ENCODE measurements at places on chromosomes 12 and 14.

GRCh38 chr12:132507656-132508490, 17.9 kb downstream of the FBRSL1 start:
- no peak for DNase-seq

- DNase-seq = no peak
These were observed 30.8 kb downstream of the MAX start for GRCh38 chr14:65071544-65071943.

DNA sequence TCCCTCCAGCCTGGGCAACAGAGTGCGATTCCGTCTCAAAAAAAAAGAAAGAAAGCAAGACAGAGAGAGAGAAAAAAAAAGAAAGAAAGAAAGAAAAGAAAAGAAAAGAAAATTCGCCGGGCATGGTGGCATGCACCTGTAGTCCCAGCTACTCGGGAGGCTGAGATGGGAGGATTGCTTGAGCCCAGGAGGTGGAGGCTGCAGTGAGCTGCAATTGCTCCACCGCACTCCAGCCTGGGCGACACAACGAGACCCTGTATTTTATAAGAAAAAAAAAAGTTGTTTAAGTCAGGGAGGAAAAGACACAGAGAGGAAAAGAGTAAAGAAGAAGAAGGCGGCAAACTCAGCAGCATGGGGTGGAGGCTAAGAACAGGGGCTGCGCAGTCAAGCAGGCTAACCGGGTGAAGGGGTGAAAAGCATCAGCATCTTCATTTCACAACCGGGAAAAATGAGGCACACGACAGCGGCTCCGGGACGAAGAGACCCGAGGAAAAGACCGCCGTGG, 557 bp upstream of the FICD start:
- DNase-seq = no peak

DNA sequence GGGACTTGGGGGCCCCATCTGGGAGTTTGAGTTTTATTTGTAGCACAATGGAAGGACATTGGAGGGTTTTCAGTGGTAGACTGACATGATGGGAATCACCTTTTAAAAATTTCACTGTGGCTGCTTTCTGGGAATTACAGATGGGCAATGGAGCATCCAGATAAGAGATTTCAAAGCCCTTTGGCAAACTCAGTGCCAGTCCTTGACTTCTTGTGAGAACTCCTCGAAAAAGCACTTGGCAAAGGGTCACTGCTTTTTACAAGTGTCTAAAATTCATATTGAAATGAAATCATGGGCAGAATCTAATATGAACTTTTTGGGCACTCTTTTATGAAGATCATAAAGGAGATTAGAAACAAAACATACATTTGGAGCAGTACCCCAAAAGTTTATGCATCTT, 34.3 kb upstream of the IGF1 start:
- DNase-seq = no peak

- no peak for DNase-seq
These were observed 357.4 kb downstream of the TMEM117 start for GRCh38 chr12:44193281-44193680.

DNA sequence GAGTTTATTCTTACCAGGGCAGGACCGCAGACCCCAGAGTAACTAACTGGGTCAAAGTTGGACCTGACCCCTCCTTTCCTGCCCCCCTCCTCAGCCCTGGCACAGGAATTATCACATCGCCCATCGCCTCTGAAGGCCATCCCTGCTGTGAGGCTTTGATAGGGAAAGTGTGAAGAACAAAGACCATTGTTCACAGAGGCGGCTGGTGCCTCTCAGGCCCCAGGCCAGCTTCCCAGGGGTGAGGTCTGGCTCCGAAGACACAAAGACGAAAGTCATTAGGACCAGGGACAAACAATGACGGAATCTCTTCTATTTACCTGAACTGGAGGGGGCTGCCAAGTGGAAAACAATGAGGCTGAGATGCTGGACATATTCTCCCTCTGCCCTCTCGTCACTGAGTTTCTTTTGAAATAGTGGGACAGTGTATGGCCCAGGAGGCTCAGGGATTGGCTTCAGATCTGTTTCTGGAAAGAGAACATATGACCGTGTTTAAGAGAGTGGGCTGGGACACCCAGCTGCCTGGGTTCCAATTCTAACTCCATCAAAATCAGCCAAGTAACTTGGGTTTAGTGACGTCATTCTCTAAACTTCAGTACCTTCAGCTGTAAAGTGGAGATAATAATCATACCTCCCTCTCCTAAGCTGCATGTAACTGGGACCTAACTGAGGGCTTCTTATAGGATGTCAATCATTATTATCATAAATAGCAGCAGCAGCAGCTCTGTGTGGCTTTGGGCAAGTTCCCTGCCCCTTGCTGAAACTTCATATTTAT, 769.4 kb downstream of the MED13L start:
- no peak for DNase-seq

- DNase-seq = no peak
These were observed 377 bp upstream of the BCL7A start for GRCh38 chr12:122021193-122021821.

DNA sequence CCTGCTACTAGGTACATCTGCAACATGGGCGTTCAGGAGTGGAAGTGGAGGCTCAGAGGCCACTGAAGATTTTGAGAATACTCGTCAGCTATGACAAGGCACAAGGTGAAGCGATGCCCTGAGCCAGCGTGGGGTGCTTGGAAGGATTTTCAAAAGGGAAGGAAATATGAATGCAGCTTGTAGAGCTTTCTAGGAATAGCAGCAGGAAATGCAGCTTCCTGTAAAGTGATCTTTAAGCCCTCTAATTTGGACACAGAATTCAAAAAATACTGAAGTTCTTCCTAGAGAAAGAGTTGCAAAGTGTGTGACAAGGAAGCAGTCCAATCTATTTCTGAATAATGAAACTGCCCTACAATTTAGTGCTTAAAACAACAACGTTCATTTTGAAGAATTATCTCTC, 13.2 kb upstream of the C1S start:
- DNase-seq = no peak

DNA sequence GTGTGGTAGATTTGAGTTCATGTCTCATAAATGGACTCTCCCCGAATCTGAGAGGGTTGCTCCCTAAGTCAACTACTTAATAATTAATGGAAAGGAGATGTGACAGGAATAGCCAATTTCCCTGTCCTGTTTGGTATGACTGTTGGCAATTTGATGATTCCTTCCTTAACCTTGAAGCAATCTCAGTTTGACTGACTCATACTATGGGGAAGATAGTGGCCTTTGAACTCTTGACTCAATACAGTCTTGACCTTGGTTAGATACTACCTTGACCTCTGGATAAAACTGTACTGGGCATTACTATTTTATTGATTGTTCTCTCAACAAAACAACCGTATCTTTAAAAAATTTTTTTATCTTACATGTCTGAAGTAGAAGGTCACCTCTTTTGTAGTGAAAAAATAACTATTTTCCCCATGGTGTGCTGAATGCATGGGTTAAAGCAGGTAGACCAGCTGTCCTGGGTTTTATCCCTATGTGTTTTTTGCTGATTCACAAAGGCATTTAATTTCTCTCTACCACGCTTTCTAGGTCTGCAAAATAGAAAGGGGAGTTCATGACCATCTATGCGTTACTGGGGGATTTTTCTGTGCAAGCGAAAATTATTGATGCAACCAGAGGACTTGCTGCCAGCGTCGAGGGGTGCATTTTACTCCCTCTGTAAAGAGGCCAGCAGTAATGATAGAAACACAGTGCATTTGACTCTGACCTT, 80.1 kb downstream of the ETV6 start:
- no peak for DNase-seq

- no peak for DNase-seq
These were observed 53.3 kb downstream of the MAP1LC3B2 start for GRCh38 chr12:116612436-116612835.

GRCh38 chr12:112564160-112564784, 145.5 kb downstream of the PTPN11 start:
- DNase-seq = no peak

- DNase-seq = no peak
These were observed 44.8 kb downstream of the WSCD2 start for GRCh38 chr12:108173892-108174291.

DNA sequence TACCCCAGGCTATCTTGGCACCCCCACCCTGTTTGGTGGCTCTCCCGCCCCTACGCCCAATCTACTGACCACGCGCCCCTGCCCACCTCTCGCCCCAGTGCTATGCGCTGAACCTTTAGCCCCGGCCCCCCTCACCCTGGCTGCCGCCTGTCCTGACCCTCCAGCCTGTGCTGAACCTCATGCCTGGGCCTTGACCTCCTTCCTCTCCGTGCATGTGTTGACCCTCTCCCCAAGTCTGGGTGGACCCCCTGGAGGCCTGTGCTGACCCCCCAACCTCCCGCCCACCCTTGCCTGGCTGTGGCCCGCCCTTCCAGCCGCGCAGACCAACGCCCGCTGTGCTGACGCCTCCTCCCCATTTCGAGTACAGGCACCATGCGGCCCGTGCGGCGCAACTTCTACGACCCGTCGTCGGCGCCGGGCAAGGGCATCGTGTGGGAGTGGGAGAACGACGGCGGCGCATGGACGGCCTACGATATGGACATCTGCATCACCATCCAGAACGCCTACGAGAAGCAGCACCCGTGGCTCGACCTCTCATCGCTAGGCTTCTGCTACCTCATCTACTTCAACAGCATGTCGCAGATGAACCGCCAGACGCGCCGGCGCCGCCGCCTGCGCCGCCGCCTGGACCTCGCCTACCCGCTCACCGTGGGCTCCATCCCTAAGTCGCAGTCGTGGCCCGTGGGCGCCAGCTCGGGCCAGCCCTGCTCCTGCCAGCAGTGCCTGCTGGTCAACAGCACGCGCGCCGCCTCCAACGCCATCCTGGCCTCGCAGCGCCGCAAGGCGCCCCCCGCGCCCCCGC, 20.7 kb downstream of the DTX1 start:
- DNase-seq = no peak

DNA sequence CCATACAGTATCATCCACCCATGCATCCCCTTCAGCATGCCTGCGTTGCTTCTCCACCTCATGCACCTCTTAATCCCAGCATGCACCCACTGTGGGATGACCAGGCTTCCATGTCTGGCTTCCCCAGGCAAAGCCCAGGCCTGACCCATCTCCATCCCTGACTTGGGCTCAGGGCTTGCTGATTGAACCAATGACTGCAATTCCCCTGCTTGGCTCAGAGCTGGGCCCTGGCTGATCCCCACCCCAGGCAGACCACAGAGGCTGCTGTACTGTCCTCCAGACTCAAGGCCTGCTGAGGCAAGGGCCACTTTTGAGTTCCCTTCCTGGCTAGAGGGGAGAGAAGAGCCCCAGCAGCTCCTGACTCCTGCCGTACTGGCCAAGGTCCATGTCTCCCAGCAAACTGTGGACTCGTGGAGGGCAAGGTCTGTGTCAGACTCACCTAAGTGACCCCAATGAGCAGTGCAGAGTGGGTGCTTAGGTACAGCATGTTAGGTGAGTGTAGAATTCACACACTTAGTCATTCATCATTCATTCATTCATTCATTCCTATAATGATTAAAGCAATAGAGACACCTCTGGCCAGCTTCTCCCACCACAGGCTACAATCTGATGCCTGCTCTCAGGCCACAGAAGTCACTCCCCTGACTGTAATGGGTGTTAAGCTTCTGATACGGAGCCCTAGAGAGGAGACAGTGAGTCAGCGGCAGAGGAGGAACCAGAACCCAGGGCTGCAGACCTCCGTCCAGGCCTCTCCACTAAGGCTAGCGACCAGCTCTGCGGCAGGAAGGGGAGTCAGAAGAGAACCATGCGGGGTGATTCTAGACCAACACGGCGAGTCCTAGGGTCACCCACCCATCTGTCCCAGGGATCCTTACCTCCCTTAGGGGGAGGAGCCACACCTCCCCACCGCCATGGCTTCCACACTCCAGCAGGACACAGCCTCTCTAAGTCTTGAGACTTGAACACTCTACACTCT, 2.9 kb downstream of the BEGAIN start:
- no peak for DNase-seq
